Activated effector memory CD4-positive, alpha-beta T cell treated with Interleukin-2 at 50 U/mL for 16 hours (primary cell): ENCODE measurements at places on chromosomes 4 and X.

- DNase-seq = no peak
Observed at GRCh38 chrX:118941147-118941546, 33.3 kb upstream of the LONRF3 start.

- DNase-seq = no peak
Observed at GRCh38 chr4:186851291-186852072, 127.8 kb upstream of the FAT1 start.

- DNase-seq = no peak
Observed at GRCh38 chr4:39596971-39597370, 41.7 kb downstream of the SMIM14 start.

DNA sequence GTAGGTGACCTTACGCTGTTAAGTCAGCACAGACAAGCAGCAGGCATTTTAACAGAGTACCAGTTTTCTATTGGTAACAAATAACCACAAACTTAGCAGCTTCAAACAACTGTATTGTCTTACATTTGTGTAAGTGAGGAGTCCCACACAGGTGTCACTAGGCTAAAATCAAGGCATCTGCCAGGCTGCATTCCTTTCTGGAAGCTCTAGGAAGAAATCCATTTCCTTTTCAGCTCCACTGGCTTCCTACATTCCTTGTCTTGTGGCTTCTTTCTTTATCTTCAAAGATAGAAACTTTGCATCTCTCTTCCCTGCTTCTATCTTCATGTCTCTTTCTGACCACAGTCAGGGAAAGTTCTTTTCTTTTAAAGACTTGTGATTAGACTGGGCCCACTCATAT lies 139.9 kb downstream of the TMEM144 start:
- no peak for DNase-seq

- no peak for DNase-seq
Observed at GRCh38 chr4:124697441-124697840, 15.1 kb downstream of the ANKRD50 start.

GRCh38 chr4:145557720-145558119 lies 61.5 kb upstream of the MMAA start:
- no peak for DNase-seq

DNA sequence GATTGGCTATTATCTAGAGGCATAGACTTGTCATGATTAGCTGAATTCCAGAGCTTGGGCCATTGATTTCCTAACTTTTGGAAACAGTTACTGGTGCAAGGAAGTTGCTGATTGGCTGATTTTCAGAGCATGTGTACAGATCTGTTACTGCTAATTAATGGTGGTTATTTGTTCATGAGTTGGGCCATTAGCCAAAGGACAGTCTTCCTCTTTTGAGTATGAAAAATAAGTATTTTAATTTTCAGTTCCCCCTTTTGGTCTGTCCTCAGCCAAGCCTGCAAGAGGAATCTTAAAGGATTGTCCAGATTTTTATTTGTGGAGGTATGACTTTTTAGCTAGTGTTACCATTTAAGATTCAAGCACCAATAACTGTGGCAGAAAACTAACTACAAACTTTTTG lies 7.0 kb upstream of the DSPP start:
- DNase-seq = no peak

DNA sequence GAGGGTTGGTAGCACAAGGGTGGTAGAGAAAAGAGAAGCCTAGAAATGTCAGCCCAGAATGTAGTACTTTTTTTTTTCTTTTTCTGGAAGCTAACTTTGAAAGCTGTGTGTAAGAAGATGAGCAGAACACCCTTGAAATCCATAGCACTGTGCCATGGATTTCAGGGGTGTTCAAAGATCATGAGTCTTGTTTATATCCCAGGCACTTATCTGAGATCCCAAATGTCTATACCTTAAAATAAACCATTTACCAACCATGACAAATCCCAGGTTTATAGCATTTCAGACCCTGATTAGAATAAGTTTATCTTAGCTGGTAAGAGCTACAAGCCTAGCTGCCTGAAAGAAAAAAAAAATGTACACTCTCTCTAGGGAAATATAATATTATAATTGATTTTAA lies 389.9 kb upstream of the ANXA10 start:
- no peak for DNase-seq

DNA sequence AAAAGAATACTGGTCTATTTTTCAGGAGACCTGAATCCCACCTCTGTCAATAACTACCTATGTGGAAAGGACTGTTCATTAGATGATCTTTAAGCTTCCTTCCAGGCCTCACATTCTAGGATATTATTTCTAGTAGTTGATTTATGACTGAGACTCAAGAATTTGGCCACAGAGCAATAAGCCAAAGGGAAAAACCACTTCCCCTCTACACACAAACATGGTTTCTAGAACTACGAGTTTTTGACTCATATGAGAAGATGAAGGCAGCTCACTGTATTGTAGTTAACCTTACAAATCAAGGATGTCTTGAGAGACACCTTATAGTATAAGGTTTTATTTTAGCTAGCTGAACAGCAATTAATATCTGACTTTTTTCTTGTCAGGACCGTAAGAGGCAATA lies 36.9 kb upstream of the GDPD2 start:
- DNase-seq = no peak

- DNase-seq = no peak
Observed at GRCh38 chr4:140330311-140330900, 43.0 kb upstream of the SCOC start.

DNA sequence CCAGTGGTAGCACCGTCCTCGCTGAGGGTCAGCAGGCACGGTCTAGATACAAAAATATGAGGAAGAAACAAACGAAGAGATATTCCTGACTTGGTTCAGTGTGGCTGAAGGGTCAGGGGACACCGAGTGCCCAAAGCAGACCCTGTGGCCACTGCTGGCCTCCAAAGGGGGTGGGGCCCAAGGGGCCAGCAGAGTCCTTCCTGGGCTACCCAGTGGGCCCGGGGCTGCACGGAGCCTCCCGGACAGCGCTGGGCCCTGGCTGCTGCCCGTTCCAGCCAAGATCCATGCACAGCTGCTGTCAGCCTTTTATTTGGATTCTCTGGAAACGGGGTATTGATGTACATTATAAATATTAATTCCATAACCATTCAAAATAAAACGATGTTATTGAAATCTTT lies 20.4 kb downstream of the NELFA start:
- DNase-seq = no peak

DNA sequence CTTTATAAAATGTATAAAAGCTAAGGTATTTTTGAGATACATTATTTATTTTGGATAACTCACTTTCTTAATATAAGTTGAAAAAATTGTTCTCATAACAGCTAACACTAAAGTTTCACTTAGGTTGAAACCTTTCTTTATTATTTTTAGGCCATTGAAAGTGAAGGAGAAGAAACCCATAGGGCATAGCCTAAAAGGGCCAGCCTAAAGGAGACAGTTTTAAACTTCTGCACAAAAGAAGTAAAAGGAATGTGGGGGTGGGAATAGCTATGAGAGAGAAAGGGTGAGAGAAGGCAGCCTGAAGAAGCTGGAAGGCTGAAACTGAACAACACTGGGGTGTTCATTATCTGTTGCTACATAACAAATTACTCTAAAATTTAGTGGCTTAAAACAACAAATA lies 57.6 kb upstream of the RAPGEF2 start:
- DNase-seq = no peak

GRCh38 chr4:43968011-43968410 lies 480.6 kb downstream of the KCTD8 start:
- DNase-seq = no peak
